T-helper 1 cell (primary cell): ENCODE measurements at places on chromosomes 13 and 19.

DNA sequence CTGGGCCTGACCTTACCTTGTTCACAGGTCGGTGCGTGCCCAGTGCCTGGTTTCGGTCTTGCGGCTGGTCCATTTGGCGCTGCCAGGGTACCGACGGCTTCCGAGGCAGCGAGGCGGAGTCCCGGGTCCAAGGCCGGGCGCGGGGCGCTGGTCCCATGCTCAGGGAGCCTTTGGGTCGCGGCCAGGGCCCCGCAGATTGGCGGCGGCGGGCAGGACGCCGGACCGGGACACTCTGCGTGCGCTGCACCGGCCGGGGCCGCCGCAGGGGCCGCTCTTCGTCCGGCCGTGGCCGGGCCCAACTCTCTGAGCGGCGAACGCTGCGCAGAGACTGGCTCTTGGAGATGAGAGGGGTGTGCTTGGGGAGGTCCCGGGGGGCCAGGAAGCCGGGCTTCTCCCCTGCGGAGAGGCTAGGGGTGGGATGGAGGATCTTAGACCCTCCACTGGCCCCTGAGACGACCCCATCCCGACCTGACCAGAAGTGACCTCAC is 3.4 kb upstream of the WIZ start:
- no peak for DNase-seq

GRCh38 chr19:1028062-1028926 is 1.9 kb downstream of the CNN2 start:
- DNase-seq = no peak

DNA sequence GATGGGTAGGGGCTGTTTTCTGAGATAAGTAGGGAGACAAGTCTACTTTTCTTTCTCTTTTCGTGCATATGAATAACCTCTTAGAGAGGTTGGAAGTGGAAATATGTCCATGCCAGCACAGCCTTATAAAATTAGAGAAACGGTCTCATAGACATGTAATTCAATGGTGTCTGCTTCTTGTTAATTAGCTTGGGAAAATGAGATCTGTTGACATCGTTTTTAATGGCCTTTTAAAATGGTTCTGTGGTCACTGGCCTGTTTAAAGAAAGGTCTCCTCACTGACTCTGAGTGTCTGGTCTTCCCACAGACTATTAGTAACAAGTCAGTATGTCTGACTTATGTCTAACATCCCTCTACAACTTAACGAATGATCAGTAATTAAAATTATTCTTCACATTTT is 487.1 kb downstream of the SLITRK6 start:
- DNase-seq = no peak

GRCh38 chr19:33441277-33441699 is 67.8 kb downstream of the CEBPG start:
- no peak for DNase-seq

DNA sequence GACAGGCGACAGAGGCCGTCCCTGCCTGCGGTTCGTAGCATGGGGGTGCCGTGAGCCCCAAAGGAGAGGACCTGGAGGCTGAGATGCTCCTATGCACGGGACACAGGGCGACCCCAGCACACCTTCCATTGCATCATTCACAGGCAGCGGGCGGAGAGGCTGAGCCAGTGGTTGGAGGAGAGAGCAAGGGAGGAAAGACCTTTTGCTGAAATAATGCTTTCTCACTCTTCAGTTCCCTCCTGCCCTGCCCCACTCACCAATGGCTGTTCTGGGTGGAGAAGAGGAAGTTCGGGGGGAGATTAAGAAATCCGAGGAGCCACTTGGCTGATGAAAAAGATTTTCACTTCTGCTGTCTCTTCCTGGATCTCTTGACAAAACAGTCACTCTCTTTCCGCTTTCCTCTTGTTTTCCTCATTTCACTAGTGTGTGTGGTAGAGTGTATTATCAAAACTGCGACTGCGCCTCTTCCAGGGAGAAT is at the start of gene NLRP12:
NLRP12 (minus strand) TSS at position 181 of the 478 bp plus-strand sequence; CDS start at position 41, 140 bp downstream.
- no peak for DNase-seq

DNA sequence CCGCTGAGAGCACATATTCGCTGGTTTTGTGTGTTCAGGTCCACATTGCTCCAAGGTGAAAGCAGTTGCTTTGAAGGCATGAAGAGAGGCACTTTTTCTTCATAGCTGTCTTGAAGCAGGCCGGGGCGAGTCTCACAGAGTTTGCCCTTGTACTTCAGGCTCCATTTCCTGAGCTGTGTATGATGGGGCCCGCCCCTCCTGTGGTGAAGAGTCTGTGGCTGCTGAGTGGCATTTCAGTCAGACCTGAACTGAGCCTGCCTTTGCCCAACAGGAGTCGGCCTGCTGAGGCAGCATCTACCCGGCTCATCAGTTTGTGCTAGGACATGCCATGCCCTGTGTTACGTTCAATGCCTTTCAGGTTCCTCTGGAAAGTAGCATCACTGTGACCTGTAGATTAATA is 44.4 kb upstream of the C1QTNF9 start:
- DNase-seq = peak; percentile 77

GRCh38 chr19:41895745-41896580 is 13.0 kb downstream of the ARHGEF1 start:
- no peak for DNase-seq

DNA sequence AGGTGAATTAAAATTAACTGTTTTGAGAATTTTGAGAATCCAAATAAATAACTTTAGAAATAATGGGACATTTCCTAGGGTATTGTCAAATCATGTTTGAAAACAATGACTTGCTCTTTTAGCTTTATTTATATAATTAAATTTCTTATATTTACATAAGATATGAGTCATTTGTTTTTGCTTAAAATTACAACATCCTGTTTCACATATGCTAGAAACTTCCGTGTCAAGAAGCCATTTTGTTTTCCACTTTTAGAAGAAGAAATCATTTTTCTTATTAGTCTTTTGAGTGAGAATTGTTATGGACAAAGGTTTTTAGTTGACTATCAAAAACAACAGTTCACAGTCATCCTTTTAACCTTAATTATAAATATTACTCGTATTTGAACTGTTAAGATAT is 48.2 kb downstream of the DPY19L3 start:
- no peak for DNase-seq
